ENCODE measurements at places on chromosomes 3 and 15.

GRCh38 chr3:175308097-175308496, 449.0 kb downstream of the NAALADL2 start:
- no peak for DNase-seq

GRCh38 chr3:101941318-101942040, 92.2 kb downstream of the NFKBIZ start:
- no peak for DNase-seq

- DNase-seq, result no peak
Observed at GRCh38 chr3:11306817-11307589, 34.8 kb downstream of the ATG7 start.

DNA sequence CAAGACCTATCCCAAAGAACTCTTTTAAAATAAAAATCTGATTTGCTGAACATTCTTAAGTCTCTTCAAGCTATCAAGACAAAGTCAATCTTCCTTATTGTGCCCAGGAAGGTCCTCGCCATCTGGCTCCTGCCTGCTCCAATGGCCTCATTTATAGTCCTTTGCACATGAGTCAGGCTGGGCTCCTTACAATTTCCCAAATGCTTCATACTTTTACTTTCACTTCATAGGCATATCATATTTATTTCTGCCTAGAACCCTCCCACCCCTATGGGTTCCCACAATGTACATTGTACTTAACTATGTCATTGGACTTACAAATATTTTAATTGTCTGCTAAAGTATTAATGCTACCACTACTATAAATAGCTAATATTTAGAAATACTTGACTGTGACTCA, 9.1 kb downstream of the THRB start:
- DNase-seq, result no peak

DNA sequence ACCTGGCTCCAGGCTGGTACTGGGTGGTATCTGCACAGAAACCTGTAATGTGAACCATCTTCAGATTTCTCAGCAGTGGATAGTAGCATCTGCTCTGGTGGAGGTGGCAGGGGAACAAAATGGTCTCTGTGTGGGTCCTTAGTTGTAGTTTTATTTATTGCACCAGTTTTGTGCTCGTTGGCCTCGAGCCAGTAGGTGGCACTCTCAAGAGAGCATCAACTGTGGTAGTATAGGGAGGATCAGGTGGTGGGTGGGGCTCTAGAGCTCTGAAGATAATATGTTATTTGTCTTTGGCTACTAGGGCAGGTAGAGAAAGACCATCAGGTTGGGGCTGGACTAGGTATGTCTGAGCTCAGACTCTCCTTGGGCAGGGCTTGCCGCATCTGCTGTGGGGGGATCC, 254.0 kb upstream of the GPR149 start:
- DNase-seq, result peak; percentile 28

- no peak for DNase-seq
Observed at GRCh38 chr15:93124126-93124525, 35.1 kb upstream of the RGMA start.

DNA sequence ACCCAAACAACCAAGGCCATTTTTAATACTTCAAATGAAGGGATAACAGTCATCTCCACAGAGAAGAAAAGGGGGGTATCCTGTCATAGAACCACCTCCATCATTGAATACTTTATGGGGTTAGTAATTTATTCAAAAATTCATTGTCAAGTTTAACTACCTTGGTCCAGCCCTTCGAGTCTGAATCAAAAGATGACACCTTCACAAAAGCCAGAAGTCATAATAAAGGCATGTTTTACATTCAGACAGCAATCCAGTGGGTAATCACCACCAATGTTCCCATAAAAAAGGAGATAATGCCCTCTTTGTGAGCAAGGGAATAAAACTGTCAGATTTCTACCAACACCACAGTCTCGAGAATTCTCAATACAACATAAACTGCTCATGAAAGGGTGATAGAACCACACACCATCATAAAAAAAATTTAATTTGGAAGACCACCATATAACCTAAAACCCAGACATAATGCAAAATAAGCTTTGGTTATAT, 145.6 kb upstream of the ZBTB20 start:
- no peak for DNase-seq

DNA sequence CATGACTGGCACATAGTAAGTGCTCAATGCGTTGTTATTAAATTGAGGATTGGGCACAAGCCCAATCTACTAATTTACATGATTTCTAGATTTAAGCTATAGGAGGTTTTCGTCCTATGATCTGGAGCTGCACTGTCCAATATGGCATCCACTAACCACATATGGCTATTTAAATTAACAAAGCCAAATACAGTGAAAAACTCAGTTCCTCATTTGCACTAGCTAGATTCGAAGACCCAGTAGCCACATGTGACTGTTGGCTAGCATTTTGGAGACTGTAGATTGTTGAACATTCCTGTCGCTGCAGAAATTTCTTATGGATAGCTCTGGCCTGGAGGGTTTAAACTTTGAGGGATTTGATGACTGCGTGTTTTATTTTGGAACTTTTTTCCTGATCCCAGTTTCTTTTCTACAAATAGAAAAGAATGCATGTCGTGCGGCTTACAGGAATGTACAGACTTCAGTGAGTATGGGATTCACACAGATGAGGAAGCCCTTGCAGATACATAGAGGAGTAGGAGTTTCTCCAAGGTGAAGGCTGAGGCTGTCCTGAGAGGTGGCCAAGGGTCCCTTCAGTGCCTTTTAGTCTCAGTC, 82.8 kb downstream of the SLCO3A1 start:
- DNase-seq, result no peak

DNA sequence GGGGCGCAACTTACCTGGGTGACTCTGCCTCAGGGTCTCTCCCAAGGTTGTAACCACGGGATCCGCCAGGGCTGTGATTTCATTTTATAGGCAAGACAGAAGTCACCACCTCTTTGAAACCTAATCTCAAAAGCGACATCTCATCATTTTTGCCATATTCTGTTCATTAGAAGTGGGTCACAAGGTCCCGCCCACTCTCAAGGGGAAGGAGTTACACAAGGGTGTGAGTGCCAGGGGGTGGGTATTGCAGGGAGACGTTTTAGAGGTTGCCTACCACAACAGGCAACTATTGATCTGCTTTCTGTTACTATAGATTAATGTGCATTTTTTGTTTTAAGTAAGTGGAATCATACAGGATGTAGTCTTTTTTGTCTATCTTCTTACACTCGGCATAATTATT, 56.6 kb upstream of the ADPGK start:
- DNase-seq, result no peak

GRCh38 chr3:189383630-189384029, 211.9 kb downstream of the TPRG1 start:
- no peak for DNase-seq

DNA sequence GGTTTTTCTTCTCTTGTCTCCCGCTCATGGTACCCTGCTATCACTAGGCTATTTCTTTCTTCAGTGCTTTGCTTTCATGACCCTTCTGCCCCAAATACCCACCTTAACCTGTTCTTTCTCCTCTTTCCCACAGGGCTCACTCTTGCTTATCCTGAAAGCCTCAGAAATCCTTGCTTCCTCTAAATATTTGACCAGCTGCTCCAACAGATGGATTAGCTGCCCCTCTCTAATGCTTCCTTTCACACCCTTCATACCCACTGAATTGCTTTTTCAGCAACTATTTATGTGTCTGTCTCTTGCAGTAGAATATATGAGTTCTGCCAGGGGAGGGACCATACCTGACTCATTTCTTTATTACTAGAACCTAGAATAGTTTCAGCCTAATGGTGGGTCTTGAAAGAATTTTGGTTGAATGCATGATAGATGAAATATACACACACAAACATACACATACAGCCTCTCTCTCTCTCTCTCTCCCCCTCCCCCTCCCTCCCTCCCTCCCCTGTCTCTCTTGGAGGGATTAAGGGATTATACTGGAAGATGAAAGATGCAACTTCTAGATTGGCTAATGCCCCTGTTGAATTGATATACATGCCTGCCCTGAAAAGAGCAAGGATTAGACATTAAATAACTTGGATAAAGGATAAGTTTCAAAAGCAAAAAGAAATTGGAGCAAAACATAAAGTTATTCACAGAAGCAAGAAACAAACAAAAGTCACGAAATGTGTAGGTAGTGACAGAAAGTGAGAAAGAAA, 95.0 kb upstream of the GADL1 start:
- no peak for DNase-seq

- DNase-seq, result no peak
Observed at GRCh38 chr15:51864408-51865056, 35.1 kb downstream of the TMOD3 start.

- peak; percentile 68 for DNase-seq
Observed at GRCh38 chr3:170321321-170322034, 36.0 kb upstream of the SKIL start.

GRCh38 chr15:36156879-36157427, 422.5 kb upstream of the CDIN1 start:
- DNase-seq, result no peak

GRCh38 chr15:31590609-31591008, 264.0 kb downstream of the KLF13 start:
- DNase-seq, result no peak

Data from RPMI8226 (cell line).